ENCODE measurements at places on chromosomes 2 and 18.

GRCh38 chr2:133378386-133378785 is 189.9 kb downstream of the NCKAP5 start:
- DNase-seq = no peak

DNA sequence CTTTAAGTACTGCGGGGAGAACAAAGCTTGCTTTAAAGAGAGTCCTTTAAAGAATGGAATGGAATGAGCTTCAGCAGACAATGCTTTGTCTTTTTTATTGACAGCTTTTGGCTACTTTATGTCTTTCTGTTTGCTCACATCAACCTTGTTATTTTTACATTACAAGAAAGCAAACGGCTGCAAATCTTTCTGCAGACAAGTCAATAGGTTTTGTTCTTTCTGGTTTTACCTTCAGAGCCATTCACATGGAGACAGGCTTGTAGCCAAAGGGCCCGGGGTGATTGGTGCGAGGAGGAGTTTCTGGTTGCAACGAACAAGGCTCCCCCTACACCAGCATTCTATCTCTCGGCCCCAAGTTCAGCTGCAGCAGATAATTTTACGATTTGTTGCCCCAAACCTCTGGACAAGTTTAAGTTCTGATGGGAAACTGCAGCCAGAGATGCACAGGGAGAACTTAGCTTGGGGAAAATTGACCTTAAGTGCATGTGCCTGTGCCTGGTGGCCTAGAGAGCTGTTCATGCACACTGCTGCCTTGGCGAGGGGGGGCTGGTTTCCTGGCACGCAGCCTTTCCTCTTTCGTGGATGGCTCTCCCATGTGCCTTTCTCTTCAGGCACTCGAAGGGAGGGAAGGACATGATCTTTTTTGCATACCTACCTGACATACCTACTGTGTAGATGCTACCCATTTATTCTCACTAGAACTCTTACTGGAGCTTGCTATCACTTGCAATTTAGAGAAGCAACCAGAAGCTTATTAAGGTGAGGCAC is 543.2 kb downstream of the DCDC2C start:
- no peak for DNase-seq

DNA sequence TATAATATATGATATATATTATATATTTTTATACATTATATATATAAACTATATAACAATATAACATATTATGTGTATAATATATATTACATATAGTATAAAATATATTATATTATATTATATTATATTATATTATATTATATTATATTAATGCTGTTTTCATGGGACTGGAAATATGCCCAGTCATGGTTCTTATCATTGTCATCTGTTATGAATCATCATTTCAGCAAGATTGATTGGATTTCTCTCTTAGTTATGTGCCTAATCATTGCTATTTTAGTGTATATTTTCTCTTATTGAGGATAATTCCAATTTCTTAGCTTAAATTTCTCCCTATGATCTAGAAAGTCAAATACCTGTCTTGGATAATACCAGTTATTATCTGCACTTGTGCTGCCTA is 617.8 kb downstream of the TRIB2 start:
- no peak for DNase-seq

- DNase-seq = no peak
These were observed 9.7 kb downstream of the TFPI start for GRCh38 chr2:187544371-187545080.

- no peak for DNase-seq
These were observed 221.7 kb downstream of the CD226 start for GRCh38 chr18:69725855-69726508.
